Activated CD8-positive, alpha-beta memory T cell treated with anti-CD3 and anti-CD28 coated beads for 1 hour (primary cell): ENCODE measurements at places on chromosomes 6 and 20.

GRCh38 chr20:1467355-1468116, 887 bp upstream of the NSFL1C start:
- DNase-seq: no peak

DNA sequence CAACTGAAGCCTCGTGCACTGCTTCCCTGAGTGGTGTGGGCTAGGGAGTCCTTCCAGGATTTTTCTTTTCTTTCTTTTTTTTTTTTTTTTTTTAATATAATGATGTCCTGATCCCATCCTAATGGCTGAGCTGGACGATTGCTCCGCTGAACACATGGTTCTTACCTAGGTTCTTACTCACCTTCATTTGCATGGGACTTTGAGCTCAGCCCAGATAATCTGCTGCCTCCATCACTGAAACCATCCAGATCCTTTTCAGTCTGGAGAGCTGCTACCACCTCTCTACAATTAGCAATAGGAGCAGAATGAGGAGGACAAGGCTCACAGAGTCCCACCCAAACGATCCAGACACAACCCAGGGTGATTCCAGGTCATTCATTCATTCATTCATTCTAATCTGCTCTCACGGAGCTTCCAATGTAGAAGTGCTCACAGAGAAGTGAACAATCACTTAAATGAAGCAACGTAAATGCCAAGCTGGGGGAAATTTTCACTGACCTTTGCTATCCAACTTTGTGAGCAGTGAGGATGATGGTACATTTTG, 246.3 kb upstream of the RREB1 start:
- no peak for DNase-seq

DNA sequence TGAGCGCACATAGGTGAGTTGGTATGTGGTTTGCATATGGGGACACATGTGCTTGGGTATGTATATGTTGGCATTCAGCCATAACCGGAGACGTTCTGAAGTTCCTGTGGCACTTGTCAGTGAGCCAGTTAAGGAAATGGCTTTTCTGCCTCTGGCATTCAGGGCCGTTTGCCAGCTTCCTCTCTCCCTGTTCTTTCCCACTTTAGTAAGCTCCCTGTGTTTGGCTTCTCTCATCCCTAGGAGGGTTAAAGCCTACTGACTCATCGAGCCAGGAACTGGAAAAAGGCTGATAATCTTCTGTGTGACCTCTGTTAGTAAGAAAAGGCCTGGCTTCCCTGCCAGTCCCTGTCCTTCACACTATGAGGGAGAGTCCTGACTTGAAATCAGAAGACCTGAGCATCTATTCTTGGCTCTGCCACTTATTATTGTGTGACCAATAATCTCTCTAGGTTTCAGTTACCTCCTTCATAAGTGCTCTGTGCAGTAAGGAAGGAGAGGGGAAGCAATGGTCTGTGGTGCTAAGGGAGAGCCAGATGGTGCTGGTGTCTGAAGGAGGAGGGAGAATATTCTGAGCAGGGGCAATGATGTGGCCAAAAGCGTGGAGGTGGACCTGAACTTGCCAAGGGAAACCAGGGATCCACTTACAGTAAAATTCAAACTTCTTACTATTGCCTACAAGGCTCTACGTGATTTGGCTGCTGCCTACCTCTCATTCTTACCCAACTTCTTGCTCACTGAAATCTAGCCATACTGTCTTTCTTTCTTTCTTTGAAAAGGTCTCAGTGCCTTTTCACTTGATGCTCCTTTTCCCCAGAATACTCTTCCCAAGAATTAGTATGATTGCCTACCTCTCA, 31.4 kb downstream of the ACSS2 start:
- no peak for DNase-seq

- no peak for DNase-seq
Observed at GRCh38 chr20:5535125-5535756, 215.0 kb upstream of the SHLD1 start.

GRCh38 chr6:35629876-35630378, 58.8 kb downstream of the FKBP5 start:
- DNase-seq: no peak

GRCh38 chr6:79666634-79667033, 35.5 kb downstream of the SH3BGRL2 start:
- no peak for DNase-seq

DNA sequence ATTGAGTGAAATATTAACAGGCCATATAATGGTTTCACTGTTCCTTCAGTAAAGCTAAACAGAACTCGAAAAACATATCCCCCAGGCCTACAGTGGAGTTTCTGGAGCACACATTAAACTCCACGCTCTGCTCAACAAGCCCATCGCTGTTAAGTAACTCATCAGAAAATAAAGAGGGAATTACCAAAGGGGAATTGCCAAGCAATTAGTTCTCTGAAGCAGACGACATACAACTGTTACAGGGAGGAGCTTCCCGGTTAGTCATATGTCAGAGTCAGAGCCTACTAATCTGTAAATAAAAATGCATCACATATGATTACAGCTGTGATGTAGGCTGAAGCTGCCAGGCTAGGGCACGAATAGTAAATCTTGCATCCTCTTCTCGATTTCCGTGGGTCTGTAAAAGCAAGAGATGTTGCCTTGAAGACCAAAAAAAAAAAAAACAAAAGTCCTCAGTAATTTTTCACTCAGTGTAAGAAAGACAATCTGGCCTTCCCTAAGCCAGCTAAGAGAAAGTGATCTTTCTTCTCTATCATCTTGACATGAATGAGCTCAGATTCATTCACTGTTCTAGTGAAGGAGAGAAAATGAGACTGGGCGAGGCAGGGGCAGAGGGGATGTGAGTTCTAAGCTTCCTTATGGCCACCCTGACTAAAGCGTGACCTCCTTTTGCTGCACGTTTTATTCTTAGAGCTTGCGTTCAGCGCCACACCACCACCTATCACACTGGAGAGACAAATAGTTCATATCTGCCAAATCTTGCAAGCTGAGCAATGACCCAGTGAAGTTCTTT, 13.8 kb downstream of the ATXN1 start:
- no peak for DNase-seq

GRCh38 chr6:48048451-48049146, 62.4 kb downstream of the PTCHD4 start:
- DNase-seq: no peak

GRCh38 chr6:80356000-80356399, 249.5 kb downstream of the BCKDHB start:
- DNase-seq: no peak

DNA sequence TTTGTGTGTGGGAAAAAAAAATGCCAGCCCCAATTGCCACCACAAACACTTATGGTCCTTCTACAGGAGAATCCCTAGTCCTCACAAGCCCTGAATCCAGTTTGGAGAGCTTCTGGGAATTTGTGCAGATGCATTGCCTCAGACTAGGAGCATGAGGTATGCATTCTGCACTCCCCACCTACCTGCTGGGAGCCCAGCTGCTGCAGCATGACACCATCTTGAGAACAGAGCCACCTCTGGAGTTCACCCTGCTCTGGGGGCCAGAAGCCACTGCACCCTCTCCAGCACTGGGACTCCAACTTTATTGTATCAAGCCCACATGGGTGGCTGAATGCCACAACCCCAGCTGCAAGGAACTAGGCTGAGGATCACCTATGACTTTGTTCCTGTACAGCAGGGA, 568.5 kb upstream of the ID4 start:
- no peak for DNase-seq

DNA sequence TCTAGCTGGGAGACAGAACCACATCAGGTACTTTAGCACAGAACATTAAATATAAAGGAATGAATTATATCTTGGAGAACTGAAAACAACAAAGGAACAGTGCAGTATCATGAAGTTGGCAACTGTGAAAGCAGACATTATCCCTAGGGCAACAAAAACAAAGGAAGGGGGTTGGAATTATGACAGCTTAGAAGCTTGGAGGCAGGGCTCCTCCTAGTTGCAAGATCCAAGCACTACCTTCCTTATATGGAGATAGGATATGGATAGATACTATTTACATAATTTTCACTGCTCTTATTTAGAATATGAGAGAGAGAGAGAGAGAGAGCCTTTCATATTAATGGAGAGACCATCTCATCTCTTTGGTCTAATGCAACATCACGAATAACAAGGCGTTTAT, 27.0 kb downstream of the TMEM14A start:
- DNase-seq: no peak

GRCh38 chr6:12483712-12484111, 193.6 kb downstream of the EDN1 start:
- no peak for DNase-seq
